ENCODE measurements at places on chromosomes 1 and 21.

DNA sequence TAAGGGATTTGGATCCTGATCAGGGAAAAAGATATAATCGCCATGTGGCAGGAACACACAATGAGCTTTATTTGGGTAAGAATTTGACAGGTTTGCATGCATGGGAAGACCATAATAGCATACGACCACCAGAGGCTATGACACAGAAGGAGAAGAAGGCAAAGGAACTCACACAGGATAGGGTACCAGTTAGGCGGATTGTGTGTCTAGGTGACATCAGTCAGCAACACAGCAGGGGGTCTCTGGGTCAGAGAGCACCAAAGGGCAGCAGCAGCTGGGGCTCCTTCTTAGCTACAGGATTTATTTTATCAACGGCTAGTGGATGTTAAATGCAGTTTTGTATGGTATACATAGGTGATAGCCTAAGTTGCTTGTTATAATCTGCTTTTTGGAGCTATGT, 551.3 kb downstream of the KCNT2 start:
- no peak for DNase-seq

- peak; percentile 58 for DNase-seq
Measured at GRCh38 chr1:168767894-168768584, 39.0 kb upstream of the DPT start.

DNA sequence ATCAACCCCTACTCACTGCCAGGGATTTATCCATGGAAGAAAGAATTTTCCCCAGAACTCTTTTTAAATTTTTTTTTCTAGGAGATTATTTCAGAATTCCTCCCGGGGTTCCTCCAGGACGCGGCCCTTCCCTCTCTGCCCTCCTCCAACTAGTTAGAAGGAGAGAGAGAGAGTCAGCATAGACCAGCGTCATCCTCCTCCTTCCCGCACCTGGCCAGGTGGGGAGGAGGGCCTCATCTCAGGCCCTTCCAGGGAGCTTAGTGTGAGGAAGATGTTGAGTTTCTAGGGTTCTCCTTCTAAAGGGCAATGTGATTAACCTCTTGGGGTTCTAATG, 63.6 kb downstream of the CDK18 start:
- no peak for DNase-seq

GRCh38 chr1:163875927-163876320, 554.2 kb downstream of the NUF2 start:
- peak; percentile 88 for DNase-seq

- DNase-seq, result no peak
Measured at GRCh38 chr1:85629532-85629920, 49.0 kb downstream of the CCN1 start.

- no peak for DNase-seq
Measured at GRCh38 chr21:33067457-33067856, 2.5 kb upstream of the OLIG1 start.

DNA sequence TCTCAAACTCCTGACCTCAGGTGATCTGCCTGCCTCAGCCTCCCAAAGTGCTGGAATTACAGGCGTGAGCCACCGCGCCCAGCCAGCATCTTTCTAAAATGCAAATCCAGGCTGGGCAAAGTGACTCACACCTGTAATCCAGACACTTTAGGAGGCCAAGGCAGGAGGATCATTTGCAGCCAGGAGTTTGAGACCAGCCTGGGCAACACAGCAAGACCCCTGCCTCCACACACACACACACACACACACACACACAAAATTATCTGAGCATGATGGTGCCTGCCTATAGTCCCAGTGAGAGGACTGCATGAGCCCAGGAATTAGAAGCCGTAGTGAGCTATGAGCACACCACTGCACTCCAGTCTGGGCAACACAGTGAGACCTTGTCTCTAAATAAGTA, 16.8 kb upstream of the PABPC4 start:
- DNase-seq, result no peak

Measured in foreskin fibroblast (primary cell).